ENCODE measurements at places on chromosomes 5 and 9.

- no peak for DNase-seq
Observed at GRCh38 chr5:169805527-169805934, 168.5 kb downstream of the DOCK2 start.

- no peak for DNase-seq
Observed at GRCh38 chr5:106521701-106522100, 1149.0 kb downstream of the EFNA5 start.

GRCh38 chr5:96637196-96637595 is 25.0 kb upstream of the CAST start:
- no peak for DNase-seq

DNA sequence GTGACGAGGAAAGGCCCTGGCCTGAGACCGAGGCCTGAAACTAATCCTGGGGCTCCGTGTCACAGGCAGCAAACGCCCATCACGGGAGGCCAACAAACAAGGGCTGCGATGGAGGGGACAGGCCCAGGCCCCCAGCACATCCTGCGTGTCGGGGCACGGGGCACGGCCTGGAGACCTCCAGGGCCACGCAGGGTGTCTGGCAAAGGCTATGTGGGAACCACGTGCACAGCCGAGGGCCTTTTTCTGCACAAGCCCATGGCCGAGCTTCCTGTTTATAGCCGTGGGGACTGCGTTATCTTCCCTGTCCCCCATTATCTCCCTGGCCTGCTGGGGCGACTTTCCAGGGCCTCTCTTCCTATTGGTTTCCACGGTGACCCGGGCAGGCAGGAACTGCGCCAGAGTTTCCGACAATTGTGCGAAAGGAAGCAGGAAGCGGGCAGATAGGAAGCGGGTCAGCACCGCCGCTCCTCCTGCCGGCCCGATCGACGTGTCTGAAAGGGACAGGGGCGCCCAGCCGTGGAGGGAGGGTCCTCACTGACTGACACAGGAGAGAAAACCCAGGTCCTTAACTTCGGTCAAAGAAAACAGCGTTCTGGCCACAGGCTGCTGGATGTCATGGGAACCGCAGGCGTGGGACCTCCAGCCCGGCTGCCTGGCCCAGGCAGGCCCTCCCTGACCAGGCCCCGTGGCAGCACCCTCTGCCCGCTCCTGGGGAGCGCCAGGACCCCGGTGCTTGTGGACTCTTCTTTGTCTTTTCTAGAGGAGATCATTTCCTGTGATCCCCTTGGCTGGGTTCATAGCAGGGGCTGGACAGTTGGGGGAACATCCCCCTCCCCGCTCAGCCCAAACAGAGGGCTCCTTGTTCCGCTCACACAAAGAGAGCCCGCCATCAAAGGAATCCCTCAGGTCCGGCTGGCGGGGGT is 29.1 kb upstream of the SEC16A start:
- DNase-seq, result no peak

DNA sequence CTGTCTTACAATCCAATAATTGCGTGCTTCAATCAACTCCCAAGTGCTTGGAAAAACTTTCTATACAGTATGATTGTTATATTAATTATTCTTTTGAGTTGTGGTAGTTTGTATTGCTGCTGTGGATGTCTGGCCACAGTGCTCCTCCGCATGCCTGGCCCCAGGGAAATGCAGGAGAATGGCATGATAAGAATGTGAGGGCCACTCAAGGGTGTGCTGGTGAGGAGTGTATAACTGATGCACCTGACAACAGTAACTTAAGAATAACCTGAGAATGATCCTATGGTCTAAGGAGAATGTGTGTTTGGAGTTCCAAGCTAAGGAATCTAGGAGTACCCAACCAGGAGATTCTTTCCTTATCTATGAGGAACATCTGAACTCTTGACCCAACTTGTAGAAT is 152.9 kb upstream of the APC start:
- DNase-seq, result no peak

DNA sequence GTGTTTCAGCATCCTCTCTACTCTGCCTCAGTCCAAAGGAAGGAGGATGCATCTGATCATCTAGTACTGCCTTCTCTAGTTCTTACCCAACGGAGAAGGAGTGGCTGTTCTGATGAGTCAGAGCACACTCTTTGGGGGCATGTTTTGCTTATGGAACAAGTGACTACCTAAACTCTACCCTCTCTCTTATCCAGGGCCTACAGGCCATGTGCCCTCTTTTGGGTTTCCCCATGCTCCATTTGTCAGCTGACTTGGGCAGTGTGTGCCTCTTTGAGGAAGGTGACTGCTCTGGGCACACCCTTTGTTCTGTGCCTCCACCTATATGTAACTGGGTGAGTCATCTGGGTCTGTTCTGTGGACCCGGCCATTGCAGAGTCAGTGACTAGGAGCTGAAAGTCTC is 89.6 kb upstream of the BNC2 start:
- DNase-seq, result no peak

DNA sequence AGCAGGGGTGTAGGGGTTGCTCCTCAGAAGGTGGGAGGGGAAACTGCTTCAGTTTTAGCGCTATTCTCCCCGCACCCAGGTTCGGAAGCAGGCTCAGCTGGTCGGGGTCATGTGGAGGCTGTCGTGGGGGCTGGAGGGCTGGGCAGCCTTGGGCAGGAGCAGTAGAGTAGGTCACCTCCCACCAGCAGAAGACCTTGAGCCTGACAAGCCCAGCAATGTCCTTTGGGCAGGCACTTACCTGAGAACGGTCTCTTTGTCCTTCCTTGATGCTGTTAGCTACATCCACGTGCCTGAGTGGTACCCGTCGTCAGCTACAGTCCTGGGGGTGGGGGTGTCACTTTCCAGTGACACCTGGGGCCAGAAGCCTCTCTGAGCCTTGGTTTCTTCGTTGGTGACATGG is 20.3 kb downstream of the ENHO start:
- no peak for DNase-seq

- DNase-seq, result no peak
Observed at GRCh38 chr5:141412854-141413539, at the start of gene PCDHGA10. PCDHGA10 (plus strand) TSS chr5:141412987; CDS start chr5:141413176, 189 bp downstream.

- DNase-seq, result no peak
Observed at GRCh38 chr5:154818471-154819116, 31.8 kb downstream of the FAXDC2 start.

- DNase-seq, result no peak
Observed at GRCh38 chr5:38451074-38451725, 105.2 kb downstream of the LIFR start.

- no peak for DNase-seq
Observed at GRCh38 chr5:101943784-101944183, 352.3 kb downstream of the SLCO4C1 start.

DNA sequence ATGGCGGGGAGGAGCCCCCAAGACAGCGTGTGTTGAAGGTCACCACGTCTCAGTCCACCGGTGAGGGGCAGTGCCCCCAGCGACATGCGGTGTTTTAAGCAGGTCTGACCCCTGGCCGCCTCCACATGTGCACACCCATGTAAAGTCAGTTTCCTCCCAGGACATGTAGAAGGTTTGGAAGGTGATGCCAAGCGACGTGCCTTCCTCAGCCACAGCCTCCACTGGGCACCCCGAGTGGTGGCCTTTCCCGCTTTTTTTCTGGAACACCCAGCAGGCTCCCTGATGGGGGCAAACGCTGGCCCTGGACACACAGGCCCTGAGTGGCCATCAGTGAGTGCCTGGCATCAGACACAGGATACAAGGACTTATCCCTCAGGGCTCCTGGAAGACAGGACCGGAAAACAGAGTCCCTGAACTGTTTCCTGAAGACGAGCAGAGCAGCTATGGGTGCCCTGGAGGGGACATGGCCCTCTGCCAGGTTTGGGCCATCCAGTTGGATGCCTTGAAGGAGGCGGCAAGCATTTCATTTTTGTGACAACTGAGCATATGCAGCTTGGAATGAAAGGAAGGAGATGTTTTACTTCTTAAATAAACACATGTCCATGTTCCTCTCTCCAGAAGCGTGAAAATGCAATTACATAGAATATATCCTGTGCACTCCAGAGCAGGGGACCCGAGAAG is 275.8 kb upstream of the IRX2 start:
- DNase-seq, result no peak

DNA sequence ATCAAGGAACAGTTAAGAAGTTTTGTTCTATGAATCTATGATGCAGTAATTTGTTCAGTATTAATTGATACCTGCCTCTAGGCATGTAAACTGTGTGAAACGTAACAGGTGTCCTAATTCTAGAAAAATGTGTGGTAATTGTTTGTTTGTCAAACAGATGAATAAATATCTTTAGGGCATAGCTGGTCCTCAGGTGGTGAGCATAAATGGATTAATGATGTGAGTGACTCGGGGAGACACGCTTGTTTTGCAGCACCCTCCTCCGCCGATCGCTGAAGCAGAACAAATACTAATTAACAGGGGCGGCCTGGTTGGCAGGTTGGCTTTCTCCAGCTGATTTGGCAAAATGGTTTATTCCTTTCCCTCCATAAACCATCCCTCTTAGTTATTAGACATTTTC is 88.8 kb downstream of the TLE4 start:
- no peak for DNase-seq

DNA sequence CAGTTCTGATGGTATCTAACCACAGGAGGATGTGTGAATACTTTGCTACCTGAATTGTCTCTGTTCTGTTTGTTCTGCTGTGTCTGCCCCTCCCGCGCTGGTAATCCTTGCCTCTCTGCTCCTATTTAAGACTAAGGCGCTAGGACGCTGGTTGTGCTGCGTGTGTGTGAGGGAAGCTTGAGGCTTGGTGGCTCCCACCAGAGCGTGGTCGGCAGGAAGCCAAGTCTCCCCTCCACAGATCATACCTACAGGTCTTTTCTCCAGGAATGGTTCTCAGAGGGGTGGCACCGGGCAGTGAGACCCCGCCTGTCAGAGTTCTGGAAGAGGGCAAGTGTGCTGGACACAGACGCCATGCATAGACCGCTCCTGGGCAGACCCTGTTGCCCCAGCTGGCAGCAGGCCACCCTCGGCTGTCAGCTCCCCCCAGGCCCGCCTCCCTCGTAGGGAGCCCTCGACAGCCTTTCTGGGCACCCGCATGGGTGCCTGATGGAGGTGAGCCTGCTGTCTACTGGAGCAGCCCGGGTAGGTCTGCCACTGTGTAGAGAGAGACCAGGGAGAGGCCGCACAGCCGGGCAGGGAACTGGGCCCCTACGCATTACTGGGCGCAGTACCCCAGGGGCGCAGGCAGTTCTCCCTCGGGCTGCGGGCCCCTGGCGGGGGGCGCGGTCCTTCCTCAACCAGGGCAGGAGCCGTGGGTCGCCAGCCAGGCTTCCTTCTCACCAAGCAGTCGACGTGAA is 53.4 kb upstream of the ROR2 start:
- DNase-seq, result no peak

DNA sequence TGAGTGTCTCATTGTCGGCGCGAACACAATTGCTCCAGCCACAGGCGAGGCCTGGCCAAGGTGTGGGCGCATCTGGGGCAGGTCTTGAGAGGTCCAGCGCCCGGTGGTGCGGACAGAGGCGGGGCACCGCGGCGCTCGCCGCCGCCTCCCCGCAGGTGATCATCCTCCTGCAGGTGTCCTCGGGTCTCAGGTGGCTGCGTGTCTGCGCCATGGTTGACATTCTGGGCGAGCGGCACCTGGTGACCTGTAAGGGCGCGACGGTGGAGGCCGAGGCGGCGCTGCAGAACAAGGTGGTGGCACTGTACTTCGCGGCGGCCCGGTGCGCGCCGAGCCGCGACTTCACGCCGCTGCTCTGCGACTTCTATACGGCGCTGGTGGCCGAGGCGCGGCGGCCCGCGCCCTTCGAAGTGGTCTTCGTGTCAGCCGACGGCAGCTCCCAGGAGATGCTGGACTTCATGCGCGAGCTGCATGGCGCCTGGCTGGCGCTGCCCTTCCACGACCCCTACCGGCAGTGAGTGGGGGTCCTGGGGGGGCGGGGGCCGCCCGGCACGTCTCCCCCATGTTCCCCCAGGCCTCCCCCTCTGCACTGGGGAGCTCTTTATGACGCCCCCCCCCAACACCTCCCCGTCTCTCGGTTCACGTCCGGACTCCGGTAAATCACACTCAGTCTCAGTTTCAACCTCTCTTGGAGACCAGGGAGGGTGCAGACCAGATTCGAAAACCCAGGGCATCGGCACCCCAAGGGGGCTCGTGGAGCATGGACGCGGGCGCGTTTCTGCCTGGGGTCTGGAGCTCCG is 446 bp downstream of the NXNL2 start:
- DNase-seq, result no peak

DNA sequence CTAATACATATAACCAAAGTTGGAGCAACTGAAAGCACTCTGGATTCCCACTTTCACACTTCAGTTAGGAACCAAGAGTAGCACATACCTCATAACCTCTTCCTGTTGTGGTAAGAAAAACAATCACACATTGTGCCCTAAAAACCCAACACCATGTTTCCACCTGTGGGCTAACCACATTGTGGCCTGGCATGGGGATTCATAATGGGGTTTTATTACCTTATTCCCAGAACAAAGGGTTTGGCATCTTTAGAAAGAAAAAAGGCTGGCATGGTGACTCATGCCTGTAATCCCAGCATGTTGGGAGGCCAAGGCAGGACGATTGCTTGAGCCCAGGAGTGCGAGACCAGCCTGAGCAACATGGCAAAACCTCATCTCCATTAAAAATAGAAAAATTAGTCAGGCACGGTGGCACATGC is 60.6 kb downstream of the HSD17B3 start:
- DNase-seq, result no peak
